ENCODE measurements at places on chromosomes 4 and X.

GRCh38 chr4:116499-116898 is 7.8 kb upstream of the ZNF718 start:
- no peak for DNase-seq

DNA sequence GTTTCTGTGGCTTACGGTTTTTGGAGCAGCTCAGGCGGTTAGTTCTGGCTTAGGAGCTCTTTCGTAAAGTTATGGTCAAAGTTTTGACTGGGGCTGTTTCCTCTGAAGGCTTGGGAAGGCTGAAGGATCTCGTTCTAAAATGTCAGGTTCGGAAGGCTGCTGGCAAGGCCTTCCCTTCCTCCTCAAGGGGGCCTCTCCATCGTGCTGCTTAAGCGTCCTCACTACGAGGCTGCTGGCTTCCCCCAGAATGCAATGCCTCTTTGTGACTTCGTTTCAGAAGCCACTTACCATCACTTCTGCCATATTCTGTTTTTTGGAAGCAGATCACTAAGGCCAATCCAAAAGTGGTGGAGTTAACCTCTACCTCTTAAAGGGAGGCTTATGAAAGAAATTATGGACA is 1196.4 kb upstream of the TENM3 start:
- DNase-seq: no peak

- DNase-seq: no peak
Measured at GRCh38 chr4:19054916-19055315, 1033.4 kb upstream of the LCORL start.

- no peak for DNase-seq
Measured at GRCh38 chr4:113559947-113560346, 201.6 kb downstream of the CAMK2D start.

DNA sequence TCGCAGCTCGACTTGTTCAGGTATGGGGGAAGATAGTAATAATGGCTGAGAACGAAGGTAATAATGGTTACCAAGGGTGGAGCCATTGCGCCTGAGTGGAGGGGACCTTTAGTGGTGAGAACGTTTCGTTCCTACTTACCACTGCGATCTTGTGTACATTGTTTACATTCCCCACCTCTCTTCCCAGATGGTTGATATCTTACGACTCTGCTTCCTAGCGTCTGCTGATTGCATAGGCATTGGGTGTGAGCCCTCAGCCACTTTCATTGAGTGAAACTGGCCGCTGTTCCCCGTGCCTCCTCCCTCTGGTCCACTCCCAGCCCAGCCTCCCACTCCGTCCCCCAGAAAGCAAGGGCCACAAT is 850 bp downstream of the IGBP1 start:
- no peak for DNase-seq

- DNase-seq: no peak
Measured at GRCh38 chr4:176340871-176341685, 21.3 kb downstream of the SPCS3 start.

DNA sequence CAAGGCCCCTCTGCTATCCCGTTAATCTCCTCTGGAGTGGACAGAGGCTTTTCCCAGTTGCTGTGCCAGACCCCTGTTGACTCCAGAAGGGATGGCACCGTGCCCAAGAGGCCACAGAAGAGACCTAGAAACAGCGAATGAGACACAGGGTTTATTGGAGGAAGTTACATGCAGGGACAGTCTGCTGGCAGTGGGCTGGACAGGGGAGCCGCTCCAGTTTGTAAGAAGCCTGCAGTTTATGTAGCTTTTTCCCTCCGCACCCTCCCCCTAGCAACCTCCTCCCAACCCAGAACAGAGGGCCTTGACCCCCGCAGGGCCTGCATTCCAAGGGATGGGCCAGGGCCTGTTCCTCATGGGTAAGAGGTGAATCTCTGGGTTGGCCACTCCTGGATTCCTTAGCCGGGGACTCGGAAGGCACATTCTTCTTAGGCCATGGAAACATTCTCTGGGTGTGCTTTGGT is 216.8 kb upstream of the PSAPL1 start:
- DNase-seq: no peak

GRCh38 chrX:129359269-129359668 is 164.0 kb downstream of the SMARCA1 start:
- no peak for DNase-seq

- no peak for DNase-seq
Measured at GRCh38 chrX:78388663-78389062, 61.3 kb upstream of the CYSLTR1 start.

DNA sequence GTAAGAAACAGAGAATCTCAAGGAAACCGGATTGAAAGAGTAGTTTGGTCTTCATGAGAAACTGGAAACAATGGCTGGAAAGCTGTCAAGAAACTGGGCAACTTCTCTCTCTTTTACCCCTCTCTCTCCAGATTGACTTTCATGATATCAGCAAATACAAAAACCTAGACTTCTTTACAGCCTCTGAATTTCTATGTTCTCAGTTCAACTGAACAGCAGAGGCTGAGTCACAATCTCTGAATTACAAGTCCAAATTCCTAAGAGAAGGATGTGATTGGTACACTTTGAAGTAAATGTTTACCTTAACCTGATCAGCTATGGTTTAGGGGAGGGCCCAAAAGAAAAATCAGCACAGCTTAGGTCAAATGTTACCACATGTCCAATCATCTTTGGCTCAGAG is 974.9 kb downstream of the RPA4 start:
- no peak for DNase-seq

GRCh38 chrX:65745992-65746391 is 78.5 kb downstream of the MSN start:
- no peak for DNase-seq

DNA sequence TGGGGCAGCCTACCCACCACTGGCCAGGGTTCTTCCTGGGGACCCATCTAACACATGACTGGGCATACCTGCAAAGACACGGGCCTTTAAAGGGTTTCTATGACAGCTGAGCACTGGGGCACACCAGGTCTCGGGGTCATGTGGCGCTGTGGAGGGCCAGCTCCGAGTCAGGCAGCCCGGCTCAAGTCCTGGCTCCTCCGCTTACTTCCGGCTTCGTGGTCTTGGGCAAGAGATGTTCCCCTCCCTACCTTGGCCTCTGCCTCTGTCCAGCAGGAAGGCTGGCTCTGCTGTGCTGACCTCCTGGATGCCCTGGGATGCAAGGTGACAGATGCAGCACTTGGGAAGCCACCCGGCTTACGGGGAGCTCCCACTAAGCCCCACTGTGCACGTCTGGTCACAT is 37.6 kb downstream of the HTRA3 start:
- DNase-seq: peak; percentile 26

DNA sequence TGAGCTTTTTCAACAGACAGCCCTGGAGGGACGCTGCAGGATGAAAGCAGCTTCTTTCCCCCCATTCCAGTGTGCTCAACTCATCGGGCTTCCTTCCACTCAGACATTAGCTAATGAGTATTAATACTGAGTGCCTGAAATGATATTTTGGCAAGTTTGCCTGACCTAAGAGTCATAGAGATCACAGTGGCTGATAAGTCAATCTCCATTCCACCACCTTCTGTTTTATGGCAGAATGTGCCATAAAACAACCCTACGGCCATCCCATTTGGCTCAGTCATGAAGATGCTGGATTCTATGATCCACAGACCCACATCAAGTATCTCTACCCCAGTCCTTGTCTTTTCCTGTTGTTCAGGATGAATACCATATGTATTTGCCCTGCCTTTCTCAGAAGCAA is 48.3 kb upstream of the MAB21L2 start:
- no peak for DNase-seq

GRCh38 chr4:118265312-118266144 is 87.3 kb downstream of the PRSS12 start:
- DNase-seq: no peak

GRCh38 chr4:133145758-133146573 is 3.1 kb upstream of the PCDH10 start:
- DNase-seq: no peak

- no peak for DNase-seq
Measured at GRCh38 chr4:164139291-164139690, 614.6 kb upstream of the SMIM31 start.

- no peak for DNase-seq
Measured at GRCh38 chr4:86582410-86582809, 11.7 kb upstream of the PTPN13 start.

- DNase-seq: no peak
Measured at GRCh38 chr4:126678618-126679017, 954.1 kb upstream of the INTU start.

DNA sequence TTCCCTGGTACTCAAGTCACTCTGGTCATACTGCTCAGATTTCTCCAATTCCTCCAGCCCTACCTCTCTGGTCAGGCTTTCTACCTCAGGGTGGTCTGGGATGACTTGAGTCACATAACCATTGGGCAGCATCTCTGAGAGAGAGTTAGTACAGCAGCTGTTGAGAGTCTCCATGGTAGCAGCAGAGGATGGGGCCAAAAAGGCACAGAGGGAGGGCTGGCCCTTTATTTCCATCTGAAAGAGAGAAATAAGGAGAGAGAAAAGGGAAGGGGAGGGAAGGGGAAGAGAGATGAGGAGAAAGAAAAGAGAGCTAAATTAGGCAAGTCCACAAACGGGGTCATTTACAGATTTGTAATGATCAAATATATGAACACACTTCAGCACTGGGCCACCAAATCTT is 149.1 kb upstream of the ARHGEF9 start:
- DNase-seq: no peak

DNA sequence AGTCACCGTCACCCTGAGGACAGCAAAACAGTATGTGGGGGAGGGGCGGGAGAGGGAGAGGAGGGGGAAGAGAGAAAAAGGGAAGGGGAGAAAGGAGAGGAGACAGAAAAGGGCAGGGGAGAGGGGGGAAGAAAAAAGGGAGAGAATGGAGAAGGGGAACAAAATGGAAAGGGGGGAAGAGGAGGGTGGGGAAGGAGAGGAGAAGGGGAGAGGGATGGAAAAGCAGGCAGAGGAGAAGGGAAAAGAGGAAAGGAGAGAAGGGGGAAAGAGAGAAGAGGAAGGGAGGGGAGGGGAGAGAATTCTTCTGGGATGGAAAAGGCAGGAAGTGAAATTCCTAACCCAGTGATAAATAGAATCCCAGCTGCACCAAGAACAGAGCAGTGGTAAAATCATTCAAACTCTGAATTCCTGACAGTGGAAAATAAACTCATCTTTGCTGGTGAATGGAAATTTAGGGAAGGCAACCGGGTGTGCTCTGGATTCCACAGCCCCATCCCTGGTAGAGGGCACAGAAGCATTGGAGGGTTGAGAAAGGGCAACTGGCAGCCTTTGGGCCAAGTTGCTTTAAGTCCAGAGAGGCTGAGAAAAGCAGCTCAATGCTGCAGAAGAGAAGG is 244.2 kb downstream of the BCOR start:
- DNase-seq: no peak

- DNase-seq: no peak
Measured at GRCh38 chrX:40146262-40147125, 48.7 kb upstream of the BCOR start.

DNA sequence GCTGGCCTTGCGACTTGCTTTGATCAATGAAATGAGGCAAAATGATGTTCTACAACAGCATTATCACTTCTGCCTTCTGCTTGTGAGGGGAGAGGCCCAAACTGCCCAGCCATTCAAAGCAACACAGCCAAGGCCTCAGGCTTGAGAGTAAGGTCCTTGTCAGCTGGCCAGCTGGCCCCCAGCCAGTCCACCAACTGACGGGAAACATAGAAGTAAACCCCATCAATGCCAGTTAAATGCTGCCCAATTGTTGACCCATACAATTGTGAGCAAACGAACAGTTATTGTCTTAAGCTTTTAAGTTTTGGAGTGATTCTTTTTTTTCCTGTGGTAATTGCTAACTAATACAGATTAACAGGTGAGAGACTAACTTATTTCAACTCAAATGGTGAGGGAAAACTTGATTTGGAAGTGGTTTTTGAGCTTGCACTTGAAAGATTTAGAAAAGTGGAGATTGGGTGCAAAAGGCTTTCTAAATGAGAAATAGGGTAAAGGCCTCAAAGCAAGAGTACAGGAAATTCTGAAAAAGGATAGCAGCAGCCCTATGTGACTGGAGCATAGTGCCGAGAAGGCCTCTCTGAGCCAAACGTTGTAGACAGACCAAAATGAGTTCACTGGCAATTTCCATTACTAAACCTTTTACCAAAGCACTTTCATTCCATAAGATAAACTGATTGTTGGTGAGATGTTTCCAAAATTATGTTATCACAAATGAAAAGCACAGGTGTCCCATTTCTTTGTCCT is 66.9 kb downstream of the ARHGEF38 start:
- peak; percentile 65 for DNase-seq

GRCh38 chr4:141142423-141142822 is 9.2 kb upstream of the RNF150 start:
- no peak for DNase-seq

DNA sequence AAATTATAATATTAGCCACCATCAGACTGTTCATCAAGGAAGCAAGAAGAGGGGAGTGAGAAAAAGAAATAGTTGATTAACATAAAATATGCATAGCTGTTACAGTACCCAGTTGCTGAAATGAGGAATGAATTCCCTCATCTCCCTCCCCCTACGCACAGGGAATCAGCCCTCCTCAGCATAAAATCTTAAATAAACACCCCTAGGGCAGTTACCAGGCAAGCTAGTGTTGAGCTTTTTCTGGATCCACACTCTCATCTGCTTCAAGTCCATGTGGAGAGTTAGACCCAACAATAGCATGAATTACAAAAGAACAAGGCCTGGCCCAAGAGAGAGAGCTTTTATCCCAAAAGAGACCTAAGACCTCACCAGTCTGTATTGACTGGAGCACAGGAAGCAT is 19.0 kb upstream of the SYTL4 start:
- DNase-seq: no peak

- DNase-seq: no peak
Measured at GRCh38 chr4:182556580-182556979, 313.4 kb downstream of the TENM3 start.

DNA sequence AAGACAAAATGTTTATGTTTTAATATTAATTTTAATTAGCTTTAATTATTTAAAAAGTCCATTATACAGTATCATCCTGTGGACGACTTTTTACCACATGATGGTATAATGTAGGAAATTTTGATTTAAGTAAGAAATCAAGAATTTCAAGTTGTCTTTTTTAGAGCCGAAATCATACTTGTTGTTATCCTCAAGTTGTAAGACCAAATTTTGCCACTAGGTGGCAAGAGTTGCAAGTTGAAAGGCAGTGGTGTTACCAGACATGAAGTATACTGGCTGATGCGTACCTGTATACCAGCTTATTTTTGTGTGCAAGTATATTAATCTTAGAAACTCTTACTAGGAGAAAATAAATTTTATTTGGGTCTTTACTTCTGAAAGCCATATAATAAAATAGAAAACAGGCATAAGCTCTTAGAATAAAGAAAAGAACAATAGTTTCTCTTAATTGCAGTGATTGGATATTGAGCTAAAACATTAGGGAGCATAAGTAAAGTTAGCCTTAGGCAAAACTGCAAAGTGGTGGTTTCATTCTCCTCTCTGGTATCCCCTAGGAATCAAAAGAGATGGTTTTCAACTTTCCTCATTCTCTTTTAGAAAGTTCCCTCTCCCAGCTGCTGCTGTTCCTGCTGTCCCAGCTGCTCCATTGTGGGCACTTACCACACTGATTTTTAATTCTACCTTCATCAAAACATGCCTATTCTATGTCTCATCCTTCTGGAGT is 118.0 kb upstream of the WDFY3 start:
- no peak for DNase-seq

DNA sequence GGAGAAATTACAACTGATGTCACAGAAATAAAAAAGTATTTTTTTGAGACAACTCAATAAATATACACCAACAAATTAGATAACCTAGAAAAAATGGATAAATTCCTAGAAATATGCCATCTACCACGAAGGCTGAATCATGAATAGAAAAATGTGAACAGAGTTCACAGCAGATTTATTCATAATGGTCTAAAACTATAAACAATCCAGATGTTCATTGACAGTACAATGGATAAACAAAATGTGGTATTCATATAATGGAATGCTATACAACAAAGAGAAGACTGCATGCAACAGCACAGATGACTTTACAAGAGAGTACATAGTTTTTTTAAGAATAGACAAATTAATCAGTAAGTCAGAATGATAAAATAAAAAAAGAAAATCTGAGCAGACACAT is 55.2 kb downstream of the CLOCK start:
- DNase-seq: no peak

Measured in tibial artery (tissue), 4 donors.